ENCODE measurements at places on chromosomes 7 and 10.

DNA sequence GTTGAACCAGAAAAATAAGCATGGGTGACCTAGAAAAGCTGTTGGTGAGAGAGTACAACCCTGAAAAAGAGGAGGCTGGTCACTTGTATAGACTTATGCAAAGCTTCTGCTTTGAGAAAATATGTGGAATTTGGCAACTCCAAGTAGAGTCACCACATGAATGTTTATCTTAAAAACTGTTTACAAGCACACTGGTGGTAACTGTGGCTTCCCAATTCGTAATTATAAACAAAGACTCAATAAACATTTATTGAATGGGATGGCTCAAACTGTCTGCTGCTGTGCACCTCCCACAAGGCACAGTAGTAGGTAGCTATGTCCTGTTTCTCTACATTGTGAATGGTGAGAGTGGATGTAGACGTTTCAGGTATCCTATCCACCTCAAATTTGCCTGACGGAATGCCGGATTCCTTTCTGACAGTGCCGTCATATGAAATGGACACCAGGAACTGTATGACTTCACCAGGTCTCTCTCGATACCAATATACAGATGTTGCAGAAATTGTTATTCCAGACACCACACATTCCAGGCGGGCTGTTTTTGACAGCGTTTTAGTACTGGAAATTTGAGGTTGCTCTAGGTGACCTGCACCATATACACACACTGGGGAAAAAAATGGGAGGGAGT, 43.4 kb upstream of the TARP start:
- DNase-seq: no peak

DNA sequence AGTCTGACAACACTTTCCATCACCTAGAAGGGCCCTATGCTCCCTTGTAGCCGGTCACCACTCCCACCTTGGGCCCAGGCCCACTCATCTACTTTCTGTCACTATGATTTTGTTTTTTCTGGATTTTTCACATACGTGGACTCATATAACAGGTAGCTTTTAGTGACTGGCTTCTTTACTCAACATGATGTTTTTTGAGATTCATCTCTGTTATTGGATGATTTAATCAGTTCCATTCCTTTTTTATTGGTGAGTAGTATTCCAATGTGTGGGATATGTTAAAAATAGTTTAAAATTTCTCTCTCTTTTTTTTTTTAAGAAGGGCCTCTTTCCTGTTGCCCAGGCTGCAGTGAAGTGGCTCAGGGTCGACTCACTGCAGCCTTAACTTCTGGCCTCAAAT, 9.3 kb downstream of the PALD1 start:
- DNase-seq: no peak

- no peak for DNase-seq
These were observed 2.2 kb downstream of the MEOX2 start for GRCh38 chr7:15684111-15684800.

GRCh38 chr10:90968328-90969081, 47.6 kb upstream of the ANKRD1 start:
- peak; percentile 61 for DNase-seq

GRCh38 chr7:104973909-104974415, 40.0 kb upstream of the KMT2E start:
- DNase-seq: peak; percentile 94

- DNase-seq: no peak
These were observed 13.8 kb upstream of the KDM7A start for GRCh38 chr7:140190588-140190987.

- no peak for DNase-seq
These were observed 19.0 kb downstream of the PRKAR2B start for GRCh38 chr7:107063245-107064120.

- no peak for DNase-seq
These were observed 106.7 kb upstream of the VWC2 start for GRCh38 chr7:49666764-49667163.

- no peak for DNase-seq
These were observed 6.7 kb downstream of the TWIST1 start for GRCh38 chr7:19110776-19111175.

DNA sequence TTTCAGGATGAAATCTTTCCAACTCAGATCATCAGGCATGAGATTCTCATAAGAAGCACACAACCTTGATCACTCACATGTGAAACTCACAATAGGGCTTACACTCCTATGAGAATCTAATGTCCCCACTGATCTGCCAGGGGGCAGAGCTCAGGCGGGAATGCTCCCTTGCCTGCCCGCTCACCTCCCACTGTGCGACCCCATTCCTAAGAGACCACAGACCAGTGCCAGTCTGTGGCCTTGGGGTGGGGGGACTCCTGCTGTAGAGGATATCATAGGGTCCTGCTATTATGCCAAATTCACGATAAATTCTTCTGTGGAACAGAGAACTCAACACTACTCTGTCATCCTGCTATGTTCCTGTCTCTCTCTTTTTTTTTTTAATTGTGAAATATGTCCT, 5.2 kb upstream of the RASGEF1A start:
- no peak for DNase-seq

DNA sequence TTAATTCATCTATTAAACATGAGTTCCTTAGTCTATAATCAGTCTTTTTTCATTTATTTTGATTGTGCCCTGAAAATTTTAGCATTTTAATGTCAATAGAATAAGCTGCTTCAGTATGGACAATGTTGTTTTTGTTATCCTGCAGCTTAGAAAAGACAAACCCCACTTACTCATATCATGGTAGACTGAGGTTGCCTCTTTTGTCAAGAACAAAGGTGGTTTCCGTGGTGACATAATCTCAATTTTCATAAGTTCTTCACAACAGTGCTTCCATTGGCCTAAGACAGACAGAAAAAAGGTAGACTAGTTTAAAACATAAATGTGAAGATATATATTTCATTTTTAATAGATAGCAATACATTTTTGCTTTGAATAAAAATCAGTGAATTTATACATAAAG, 69.1 kb downstream of the RTKN2 start:
- no peak for DNase-seq

- no peak for DNase-seq
These were observed 3.3 kb downstream of the FRMPD2 start for GRCh38 chr10:48271047-48271730.

DNA sequence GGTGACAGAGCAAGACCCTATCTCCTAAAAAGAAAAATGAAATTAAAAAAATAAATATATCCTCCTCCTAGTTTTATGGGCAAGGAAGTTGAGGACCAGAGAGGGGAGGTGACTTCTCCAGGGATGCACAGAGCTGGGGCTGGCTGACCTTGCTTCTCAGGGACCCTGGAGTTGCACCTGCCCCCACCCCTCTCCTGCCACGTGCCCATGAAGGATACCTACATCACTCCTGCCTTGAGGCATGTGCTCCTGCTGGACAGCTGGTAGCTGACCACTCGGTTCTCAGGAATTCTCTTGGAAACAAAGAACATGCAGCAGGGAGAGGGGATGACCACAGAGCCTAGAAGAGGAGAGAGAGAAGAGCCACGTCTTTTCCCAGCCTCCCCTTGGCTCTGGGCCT, 522 bp downstream of the CCL24 start:
- no peak for DNase-seq

GRCh38 chr10:35638101-35638500, 4.0 kb downstream of the FZD8 start:
- no peak for DNase-seq

DNA sequence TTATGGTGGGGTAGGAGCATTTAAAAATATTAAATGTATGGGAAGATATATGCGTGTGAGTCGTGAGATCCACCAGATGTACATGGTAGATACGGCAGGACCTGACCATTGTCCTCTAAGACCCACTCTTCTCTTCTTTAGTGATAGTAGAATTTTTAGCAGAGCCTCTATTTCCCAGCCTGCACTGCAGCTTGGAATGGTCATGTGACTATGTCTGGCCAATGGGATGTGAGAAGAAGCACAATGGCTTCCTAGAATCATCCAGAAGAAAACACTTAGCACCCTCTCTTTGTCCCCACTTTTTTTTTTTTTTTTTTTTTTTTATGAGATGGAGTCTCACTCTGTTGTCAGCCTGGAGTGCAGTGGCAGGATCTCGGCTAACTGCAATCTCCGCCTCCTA, 86.6 kb upstream of the CYTH3 start:
- no peak for DNase-seq

GRCh38 chr7:50262916-50263690, 41.4 kb upstream of the IKZF1 start:
- DNase-seq: no peak

- peak; percentile 47 for DNase-seq
These were observed 72.5 kb downstream of the LRRC17 start for GRCh38 chr7:102985176-102985783.

DNA sequence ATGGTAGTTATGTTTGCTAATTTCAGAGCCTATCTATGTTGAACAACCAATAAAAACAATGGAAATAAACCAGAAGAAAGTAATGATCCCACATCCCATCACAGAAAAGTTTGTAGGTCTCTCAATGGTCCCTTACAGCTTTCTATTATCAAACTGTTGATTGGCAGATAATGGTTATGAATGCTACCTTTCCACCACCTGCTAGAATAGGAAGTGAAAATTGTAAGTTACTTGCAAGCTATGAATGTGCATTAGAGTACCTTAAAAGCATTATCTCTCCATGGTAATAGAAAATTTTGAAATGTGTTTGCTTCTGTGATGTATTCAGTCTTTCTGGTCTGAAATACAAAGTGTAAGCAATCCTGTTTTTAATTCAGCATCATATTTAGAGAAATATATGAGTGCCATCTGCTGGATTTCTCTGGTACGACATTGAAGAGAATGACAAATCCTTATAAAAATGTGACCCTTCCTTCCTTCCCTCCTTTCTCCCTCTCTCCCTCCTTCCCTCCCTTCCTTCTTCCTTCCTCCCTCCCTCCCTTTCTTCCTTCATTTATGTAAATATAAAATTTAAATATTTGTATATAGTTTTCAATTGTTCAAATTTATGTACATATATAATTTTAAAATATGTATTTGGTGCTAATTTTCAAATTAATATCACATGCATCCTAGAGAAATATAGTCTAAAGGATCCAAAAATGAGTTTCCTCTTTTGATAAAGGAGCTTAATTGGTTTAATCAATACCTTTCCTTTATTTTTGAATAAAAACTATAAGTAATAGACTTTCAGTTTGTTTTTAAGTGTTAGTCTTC, 41.4 kb upstream of the PNLIPRP3 start:
- peak; percentile 46 for DNase-seq

GRCh38 chr10:3805201-3805790, 20.3 kb upstream of the KLF6 start:
- peak; percentile 87 for DNase-seq

DNA sequence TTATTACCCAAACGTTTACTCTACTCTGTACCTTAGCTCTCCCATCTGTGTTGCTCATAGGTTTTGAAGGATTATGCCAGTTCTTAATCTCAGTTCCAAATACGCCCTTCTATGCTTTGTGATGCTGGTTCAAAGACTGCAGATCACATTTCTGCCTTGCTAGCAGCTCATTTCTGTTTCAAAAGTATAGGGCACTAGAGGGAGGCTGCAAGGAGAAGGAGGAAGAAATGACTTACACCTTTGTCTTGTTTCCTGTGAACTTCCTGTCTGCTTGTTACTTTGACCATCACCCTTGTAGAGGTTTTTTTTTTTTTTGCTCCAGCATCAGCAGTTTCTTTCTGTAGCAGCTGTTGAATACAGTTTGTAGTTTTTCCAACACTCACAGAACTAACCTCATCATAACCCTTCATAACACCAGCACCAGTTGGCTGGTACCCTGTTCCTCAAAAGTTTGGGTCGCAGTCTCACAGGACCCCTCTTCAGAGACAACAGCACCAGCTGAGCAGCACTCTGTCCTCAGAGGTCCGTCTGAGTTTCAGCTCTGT, 16.5 kb downstream of the SLK start:
- DNase-seq: no peak

GRCh38 chr7:50982626-50983025, 199.9 kb upstream of the GRB10 start:
- DNase-seq: no peak

DNA sequence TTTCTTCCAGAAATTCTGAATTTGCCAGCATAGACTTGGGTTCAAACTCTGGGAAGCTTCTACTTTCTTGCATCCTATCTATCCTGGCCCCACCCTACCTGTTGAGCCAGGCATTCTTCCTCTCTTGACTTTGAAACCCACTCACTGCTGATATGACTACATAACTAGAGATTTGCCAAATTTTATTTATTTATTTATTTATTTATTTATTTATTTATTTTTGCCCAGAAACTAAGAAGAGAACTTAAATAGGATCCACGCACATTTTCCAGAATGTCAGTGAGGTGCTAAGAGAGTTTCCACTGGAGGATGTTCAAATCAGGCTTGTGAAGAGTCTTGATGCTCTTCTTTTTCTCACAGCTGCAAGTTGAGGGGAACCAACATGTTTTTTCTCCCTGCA, 487.8 kb upstream of the PODXL start:
- DNase-seq: no peak

GRCh38 chr10:121284936-121285335, 313.3 kb downstream of the FGFR2 start:
- no peak for DNase-seq

DNA sequence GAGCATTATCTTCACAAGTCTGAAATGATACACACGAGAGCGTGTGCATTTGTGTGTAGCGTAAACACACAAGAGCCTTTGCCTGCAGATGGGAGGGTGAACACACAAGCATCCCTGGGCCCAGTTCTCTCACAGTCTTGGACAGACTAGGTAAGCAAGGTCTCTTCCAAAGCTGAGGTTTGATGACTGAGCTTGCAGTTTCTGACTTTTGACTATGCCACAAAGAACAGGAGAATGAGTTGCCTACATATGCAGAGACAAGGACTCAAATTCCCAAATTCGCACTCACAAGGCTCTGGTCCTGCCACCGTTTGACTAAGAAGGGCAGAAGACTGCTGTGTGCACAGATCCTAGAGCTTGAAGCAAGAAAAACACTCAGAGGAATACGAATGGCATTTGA, 55.8 kb downstream of the FAM53B start:
- no peak for DNase-seq

GRCh38 chr7:28290496-28290895, 109.9 kb upstream of the JAZF1 start:
- no peak for DNase-seq

- no peak for DNase-seq
These were observed 14.1 kb downstream of the PRLHR start for GRCh38 chr10:118581340-118581739.

DNA sequence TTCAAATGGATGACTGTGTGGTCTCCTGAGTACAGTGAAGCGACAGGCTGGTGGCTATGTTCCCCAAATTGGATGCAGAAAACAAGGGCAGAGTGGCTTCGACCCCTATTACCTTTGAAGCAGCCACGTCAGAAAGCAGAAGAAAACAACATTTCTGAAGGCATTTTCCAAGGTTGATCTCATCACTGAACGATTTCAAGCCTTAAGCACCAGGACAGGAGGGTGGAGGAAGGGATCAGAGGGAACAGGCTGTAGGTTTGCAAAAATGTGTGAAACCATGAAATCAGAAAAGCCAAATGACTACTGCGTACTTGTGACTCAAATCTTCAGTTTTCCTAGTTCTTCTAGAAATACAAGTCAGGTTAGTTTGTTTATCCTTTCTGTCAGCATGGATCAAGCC, 181.0 kb upstream of the TMEM106B start:
- DNase-seq: peak; percentile 43

- peak; percentile 5 for DNase-seq
These were observed 14.8 kb upstream of the CD36 start for GRCh38 chr7:80623503-80624252.

Measured in fibroblast of skin of scalp (primary cell).